HCEC 1CT (cell line): ENCODE measurements at places on chromosomes 3 and 15.

DNA sequence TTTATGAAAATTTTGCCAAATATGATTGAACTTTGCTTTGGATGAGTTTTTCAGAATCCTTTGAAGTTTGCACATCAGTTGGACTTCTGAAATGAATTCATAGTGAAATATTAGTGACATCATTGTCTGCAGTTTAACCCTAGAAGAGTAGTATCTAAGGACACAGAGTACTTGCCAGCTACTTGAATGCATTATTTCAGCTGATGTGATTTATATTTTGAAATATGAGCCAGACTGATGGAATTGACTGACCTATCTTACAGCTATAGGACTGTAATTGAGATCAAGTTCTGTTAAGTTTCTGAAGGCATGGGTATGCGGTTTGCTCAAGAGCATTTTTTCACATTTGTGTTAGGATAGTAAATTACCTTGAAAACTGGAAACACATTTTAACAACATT lies 51.2 kb downstream of the LYSMD4 start:
- DNase-seq = no peak

DNA sequence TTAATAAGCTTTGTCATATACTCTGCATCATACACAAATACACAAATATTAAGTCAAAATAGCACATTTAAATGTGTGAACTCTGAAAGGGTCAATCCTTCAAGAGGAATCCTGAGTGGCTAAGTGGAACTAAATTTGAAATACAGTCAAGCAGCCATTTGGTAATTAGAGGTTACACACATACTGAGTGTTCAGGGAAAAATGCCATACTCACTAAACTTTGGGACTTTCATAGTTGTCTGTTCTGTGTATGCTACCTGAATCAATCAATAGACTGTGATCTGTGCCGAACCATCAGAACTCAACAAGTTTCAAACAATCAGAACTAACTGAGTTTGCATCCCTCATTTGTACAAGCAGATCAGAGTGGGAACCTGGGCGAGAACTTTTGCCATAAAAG lies 15.3 kb downstream of the ANKRD28 start:
- DNase-seq = no peak

- peak; percentile 82 for DNase-seq
These were observed 134.4 kb downstream of the TMCO5A start for GRCh38 chr15:38068626-38069391.

GRCh38 chr3:140823106-140823505 lies 118.5 kb upstream of the SLC25A36 start:
- no peak for DNase-seq

- no peak for DNase-seq
These were observed 61.9 kb downstream of the RAB11A start for GRCh38 chr15:65931221-65931620.

DNA sequence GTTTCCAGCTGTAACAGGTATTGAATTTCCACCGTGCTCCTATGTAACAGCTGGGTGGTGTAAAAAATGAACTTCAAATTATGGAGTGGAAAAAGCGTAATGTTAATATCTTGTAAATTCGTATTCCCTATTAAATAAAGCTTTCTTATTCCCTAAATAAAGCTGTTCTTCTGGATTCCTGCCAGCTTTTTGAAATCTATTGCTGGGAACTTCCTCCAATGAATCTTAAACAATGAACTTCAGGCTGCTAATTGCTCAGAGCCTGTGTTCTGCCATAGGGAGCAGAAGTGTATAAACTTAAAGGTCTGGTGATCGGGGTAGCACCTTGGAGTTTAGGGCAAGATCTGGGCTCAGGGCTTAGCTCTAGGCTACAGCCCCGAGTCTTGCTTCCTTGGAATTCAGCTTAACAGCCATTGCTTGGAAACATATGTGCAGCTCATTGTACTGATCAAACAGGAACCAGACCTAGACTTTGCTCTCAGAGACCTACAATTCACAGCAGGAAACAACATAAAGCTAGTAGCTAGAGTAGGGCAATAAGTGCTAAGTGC lies 1.4 kb downstream of the ARL14 start:
- no peak for DNase-seq

DNA sequence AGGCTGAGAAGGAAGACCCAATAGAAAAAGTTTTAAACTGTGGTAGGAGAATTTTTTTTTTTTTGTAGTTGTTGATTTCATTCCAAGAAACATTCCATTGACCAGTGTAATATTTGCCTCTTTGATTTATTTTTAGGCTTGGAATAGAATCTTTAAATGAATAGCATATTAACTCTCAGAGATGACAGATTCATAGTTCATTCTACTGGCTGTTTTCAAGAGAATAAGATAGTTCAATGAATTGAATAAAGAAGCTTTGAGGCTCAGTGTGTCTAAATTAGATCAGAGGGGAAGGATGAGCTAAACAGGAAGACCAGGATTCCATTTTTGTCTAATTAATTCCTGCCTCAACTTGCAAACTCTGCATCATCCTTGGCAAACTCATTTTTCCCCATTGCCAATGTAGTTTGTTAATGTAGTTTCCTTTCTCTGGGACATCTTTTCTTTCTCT lies 98.4 kb downstream of the NAALADL2 start:
- no peak for DNase-seq

GRCh38 chr3:16307832-16308531 lies 43.0 kb downstream of the OXNAD1 start:
- DNase-seq = no peak

DNA sequence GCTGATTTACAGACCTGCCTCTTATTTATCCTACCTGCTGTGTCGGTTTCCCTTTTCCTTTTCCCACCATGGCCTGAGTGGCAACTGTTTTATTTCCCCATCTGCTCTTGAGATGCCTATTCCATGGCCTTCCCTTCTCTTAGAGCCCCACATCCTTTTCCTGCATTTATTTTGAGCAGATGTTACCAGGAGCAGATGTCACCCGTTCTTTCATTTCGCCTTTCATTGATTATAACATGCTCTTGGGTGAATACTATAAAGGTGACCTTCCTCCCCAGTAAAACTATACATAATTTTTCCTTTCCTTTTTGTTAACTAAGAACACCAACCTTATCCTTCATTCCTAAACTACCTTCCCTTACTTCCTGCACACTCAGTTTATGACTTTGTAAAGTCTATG lies 8.5 kb upstream of the P2RY1 start:
- no peak for DNase-seq

DNA sequence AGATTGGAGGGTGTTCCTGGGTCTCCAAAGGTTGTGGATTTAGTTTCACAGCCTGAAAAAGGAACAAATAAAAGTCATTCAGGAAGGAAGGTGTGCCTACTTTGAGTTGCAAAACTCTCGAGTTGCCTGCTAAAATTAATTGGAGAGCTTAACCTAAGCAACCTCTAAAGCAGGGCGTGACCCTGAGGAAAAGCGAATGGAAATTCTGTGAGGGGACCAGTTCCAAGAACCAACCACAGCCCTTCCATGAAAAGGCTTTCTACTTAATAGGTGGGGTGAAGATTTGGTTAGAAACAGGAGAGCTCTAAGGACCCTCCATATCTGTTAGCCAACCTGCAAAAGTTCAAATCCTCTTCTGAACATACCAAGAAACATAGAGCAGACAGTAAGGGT lies 1.5 kb downstream of the CD80 start:
- DNase-seq = no peak

GRCh38 chr3:189838291-189838690 lies 207.1 kb downstream of the TP63 start:
- no peak for DNase-seq

DNA sequence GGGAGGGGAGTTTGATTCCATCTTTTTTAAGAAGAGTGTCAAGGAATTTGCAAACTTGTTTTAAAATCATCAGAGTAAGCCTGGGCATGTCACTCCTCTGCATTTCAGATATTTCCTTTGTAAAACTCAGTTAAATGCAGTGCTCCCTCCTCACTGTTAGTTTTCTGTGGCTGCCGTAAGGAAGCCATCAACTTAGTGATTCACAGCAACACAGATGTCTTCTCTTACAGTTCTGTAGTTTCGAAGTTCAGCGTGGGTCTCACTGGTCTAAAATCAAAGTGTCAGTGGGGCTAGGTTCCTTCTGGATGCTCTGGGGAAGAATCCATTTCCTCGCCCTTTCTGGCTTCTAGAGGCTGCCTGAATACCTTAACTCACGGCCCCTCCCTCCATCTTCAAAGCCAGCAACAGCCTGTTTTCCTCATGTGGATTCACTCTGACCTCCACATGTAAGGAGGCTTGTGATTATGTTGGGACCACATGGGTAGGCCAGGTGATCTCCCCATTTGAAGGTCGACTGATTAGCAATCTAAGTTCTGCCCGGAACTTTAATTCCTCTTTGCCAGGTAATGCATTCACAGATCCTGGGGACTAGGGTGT lies 12.4 kb downstream of the ISG20 start:
- no peak for DNase-seq
